Mammary epithelial cell (primary cell): ENCODE measurements at places on chromosomes 6 and 20. TPM values are rescaled to one million over a fixed set of nuclear protein-coding genes. Genes with fewer than 3 reads are reported as not detected.

The KHDC1 gene
- total RNA-seq = 0.71 and 1.1 TPM in 2 replicates

The ENPP1 gene
- total RNA-seq = 0.67 TPM

The BPIFB2 gene
- not detected for total RNA-seq

The ZDHHC14 gene
- 4.3 and 5.7 TPM in 2 replicates for total RNA-seq

The KIFC1 gene
- 7.0 and 36.7 TPM in 2 replicates for total RNA-seq

The CALHM6 gene
- 0.67 TPM for total RNA-seq

The CDK5RAP1 gene
- total RNA-seq = 20.7 TPM

The LRFN2 gene
- total RNA-seq = not detected

The IP6K3 gene
- total RNA-seq = 0.33 TPM

The RING1 gene
- total RNA-seq = 31.8 and 44.5 TPM in 2 replicates

The TFAP2D gene
- not detected in 2 replicates for total RNA-seq

The OR2B6 gene
- not detected in 2 replicates for total RNA-seq

The MCHR2 gene
- not detected in 2 replicates for total RNA-seq

The WFDC10B gene
- total RNA-seq = not detected

The MDFI gene
- total RNA-seq = 163 and 166 TPM in 2 replicates

The SH3BGRL2 gene
- total RNA-seq = 6.6 and 14.9 TPM in 2 replicates

The HTR1B gene
- total RNA-seq = 0.48 and 1.5 TPM in 2 replicates

The ADAM33 gene
- not detected in 2 replicates for total RNA-seq

The ELOVL2 gene
- not detected in 2 replicates for total RNA-seq

The PAK5 gene
- total RNA-seq = 1.3 TPM

The EIF2S2 gene
- total RNA-seq = 99.2 TPM

The NDUFAF4 gene
- total RNA-seq = 8.5 TPM

The ULBP1 gene
- 5.2 and 13.0 TPM in 2 replicates for total RNA-seq

The TAGAP gene
- total RNA-seq = 0.33 TPM

The NTSR1 gene
- total RNA-seq = 0.13 and 0.14 TPM in 2 replicates

The TNFRSF21 gene
- total RNA-seq = 98.2 and 188 TPM in 2 replicates

The GPR6 gene
- total RNA-seq = not detected

The C6orf47 gene
- total RNA-seq = 17.0 TPM

The GUCA1A gene
- not detected for total RNA-seq

The TP53RK gene
- total RNA-seq = 18.7 TPM

The HTR1E gene
- not detected for total RNA-seq

The LY6G6C gene
- not detected for total RNA-seq

The OR2H2 gene
- not detected in 2 replicates for total RNA-seq

The NOX3 gene
- total RNA-seq = not detected

The B3GAT2 gene
- not detected for total RNA-seq
